Activated effector memory CD4-positive, alpha-beta T cell treated with anti-CD3 and anti-CD28 coated beads, Interleukin-2, amount 50 U/mL, for 16 hours (primary cell): ENCODE measurements at places on chromosomes 7 and 10.

DNA sequence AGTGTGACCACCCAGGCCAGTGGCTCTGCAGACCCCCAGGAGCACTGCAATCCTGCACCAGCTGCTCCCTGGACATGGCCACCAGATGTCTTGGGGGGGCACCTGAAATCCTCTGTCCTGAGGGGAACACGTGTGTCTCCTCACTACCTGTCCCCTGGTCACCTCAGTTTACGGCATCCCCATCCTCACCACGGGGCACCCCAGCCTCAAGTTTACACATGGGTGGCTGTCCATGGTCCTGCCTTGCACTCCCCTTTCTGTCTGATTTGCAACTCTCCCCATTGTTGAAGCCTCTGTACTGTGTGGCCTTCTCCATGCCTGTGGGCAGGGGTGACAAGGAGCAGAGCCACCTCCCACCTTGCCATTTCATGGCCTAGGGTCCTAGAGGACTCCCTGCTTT, 67.2 kb downstream of the RAMP3 start:
- DNase-seq, result no peak

GRCh38 chr10:120789303-120790203, 61.6 kb upstream of the WDR11 start:
- DNase-seq, result no peak

- DNase-seq, result no peak
Measured at GRCh38 chr7:56040730-56041129, 10.5 kb downstream of the PSPH start.

DNA sequence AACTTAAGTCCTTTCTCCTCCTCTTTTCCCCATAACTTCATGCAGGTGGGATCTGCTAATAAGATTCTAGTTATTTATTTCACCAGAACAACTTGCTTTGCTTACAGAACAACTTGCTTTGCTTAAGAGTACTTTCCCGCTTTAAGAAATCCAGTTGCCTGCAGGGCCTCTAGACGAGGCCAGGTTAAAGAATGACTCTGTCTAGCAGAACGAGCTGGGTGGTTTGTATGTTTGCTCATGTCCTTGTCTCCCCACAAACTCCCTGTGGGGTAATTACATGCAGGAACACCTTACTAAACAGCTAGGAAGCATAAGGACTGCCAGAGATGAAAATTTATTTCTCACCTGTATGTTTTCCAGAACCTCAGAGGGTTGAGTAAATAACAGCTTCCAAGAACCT, 8.8 kb upstream of the FZD8 start:
- no peak for DNase-seq

GRCh38 chr7:69208276-69208675, 390.0 kb upstream of the AUTS2 start:
- no peak for DNase-seq

DNA sequence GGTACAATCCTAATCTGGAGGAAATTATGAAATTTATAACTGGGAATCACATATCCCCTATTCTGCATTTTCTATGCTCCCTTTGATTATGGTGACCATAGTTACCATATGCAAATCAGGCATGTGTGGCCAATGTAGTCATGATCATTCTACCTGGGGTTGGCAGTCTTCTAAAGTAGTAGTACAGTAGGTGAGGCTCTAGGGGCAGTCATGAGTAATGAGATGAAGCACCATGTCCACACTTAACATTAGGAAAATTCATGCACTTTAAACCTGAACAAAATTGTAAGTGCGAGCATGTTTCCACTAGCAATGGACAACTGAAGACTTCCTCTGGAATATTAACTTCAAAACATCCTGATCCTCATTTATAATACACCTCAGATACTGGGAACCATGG, 545.9 kb downstream of the SUGCT start:
- DNase-seq, result no peak

DNA sequence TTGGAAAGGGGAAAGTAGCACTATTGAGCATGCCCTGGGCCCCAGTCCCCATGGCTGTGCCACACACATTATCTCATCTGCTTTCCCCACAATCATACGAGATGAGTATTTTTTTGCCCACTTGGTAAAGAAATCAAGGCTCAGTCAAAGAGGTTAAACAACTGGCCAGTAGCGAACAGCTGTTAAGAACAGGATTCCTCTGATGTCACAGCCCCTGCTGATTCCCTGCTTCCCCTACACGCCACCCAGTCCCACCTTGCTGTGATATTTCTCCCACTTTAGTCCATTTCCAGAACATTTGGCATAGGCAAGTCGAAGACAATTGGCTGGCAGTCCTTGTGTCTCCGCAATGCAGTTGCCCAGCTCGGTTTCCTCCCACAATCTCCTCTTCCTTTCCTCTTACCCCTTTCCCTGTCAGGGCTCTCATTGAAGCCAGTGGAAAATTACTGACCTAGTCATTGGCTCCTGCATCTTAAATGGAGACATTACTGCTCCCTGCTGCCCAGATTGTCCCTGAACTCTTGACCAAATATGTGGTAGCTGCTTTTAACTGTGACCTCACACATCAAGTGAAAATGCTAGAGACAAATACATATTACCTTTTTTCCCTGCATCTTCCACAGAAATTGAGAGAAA, 56.5 kb upstream of the EEPD1 start:
- DNase-seq, result no peak

- DNase-seq, result no peak
Measured at GRCh38 chr7:41882256-41882655, 179.4 kb upstream of the INHBA start.

DNA sequence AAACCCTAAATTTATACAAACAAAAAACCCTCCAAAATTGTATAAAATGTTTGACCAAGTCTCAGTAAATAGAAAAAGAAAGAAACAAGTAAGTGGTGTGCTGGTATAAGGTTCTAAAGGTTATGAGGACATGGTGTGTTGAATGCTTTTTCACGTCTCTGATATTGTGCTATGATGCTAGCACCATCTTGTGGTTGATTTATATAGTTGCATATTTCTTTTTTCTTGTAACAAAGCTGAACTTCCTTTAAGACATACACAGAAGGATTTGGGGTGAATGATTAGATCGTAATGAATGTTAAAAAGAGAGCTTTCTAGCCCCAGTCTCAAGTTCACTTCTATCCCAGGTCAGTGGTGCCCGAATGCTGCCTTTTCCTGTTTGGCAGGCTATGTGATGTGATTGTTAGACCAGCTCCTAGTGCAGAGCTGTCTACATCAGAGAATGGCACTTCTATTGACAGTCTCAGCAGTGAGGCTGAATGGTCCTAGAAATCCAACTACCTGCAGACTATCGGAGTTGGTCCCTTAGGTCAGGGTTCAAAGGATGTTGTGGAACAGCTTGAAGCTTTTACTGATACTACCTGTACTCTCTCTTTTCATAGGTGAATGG, 25.0 kb downstream of the VTI1A start:
- no peak for DNase-seq

DNA sequence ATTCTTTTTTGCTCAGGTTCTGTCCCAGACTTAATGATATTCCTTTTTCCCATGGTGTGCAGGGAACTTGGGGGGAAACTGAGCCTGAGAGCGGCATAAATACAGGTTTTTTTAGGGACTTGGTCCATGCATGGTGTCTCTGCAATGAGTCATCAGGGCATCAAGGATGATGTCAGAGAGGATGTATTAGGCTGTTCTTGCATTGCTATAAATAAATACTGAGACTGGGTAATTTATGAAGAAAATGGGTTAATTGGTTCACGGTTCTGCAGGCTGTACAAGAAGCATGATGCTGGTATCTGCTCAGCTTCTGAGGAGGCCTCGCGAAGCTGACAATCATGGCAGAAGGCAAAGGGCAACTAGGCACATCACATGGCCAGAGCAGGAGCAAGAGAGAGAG, 185.4 kb downstream of the RAB11FIP2 start:
- DNase-seq, result no peak

DNA sequence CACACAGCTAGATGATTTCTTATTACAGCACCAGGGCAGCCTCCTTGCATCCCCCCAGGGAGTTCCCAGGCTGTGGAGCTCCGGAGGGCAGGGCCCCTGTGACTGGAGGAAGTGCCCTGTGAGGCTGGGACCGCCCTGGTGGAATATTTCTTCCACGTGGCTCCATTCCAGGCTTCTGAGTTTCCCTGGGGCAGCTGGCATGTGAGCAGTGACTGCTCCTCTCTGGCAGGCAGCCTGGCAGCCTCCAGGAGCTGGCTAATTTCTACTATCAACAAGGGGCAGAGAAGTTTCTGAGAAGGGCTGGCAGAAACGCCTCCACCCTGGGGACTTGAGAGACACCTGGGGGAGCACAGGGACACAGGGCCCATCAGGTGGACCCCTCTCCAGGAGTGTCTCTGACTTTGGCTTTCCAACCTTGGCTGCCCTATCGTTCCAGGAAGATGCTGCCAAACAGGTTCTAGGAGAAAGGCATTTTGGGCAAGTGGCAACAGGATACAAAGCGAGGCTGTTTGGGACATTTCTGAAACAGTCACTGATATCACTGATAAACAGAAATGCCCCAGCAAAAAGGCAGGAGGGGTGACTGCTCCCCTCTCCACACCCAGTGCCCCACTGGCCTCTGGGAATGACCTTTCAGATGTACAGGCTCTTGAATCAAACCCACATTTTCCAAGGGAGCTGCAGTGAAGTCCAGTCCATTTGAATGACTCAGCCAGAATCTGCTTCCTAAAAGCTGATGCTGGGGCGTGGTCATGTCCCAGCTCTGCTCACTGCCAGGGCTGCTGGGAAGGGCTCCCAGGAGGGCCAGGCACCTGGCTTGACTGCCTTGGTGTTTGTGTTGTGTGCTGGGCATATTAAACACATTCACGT, 16.1 kb downstream of the MYOF start:
- DNase-seq, result no peak

GRCh38 chr7:143463556-143463955, 14.1 kb upstream of the TAS2R41 start:
- no peak for DNase-seq

GRCh38 chr7:104206841-104207240, 972 bp downstream of the ORC5 start:
- no peak for DNase-seq

DNA sequence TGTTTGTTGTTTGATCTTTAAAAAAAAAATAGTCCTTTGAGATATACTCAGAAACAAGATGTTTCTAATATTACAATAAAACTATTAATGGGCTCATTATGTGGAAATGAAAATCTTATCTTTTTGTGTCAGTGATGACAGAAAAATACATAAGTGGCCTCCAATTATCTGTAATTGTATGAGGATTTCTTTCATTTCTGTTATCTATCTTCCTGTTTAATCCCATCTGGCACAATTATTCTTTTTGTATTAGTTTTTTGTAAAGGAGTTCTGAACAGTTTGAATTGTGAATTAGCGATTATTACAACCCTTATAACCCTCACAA, 270.8 kb downstream of the BBS9 start:
- no peak for DNase-seq

- no peak for DNase-seq
Measured at GRCh38 chr7:17770710-17771375, 169.5 kb downstream of the SNX13 start.

- DNase-seq, result no peak
Measured at GRCh38 chr7:158028971-158029370, 558.7 kb downstream of the PTPRN2 start.

DNA sequence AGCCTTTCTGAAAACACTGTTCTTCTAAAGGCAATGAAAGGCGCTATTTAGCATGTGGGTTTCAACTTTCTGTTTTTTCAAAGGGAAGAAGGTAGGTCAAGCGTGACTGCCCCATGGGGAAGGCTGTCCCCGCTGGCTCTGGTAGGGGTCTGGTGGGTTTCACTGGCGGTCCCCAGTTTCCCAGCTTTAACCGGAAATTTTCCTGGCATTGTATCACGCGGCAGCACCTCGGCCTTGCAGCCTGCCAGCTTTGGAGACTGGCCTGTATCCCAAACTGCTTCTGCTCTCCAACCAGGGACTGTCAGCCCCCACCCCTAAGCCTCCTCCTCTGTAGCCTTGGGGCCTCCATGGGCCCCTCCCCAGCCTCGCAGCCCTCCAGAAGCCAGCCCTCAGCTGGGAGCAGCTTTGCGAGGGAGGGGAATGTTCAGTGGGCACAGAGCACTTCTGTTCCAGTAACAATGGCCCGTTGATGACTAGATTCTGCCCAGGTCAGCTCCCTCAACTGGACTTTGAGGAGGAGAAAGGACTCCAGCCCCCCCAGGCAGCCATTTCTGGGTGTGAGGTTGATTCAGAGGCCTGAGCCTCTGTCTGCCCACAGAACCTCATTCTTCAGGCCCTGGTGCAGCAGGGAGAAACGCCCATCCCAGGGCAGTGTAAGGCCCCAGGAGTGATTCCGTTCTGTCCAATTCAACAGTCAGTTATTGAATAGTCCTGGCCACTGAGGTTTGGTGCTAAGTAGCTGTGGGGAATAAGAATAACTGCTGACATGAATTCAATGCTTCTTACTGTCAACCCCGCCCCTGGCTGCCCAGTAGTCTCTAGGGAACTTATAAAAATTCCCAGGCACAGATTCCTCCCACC, 17.1 kb downstream of the CHST3 start:
- DNase-seq, result no peak

DNA sequence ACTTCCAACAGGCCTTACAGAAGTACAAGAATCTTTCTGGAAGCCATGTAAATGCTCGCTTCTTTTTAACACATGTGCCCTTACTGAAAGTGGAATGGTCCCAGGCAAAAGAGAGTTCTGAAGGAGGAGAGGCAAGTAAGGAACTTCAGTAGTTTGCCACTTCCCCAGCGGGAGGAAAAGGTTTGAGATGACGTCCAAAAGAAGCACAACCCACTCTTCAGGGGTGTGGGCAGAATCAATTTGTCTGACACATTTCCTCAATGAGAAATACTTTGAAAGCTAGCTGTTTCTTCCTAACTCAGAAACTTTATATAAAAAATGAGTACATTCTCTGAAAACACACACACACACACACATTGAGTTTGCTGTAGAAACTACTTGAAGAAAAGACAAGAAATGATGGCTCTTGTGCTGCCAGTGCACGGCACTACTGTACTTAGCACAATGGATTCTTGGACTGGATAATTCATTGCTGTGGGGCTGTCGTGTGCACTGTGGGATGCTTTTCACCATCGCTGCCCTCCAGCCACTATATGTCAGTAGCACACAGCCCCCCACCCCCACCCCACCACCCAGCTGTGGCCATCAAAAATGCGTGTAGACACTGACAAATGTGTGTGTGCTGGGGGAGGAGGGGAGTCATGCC, 183.0 kb downstream of the SRPK2 start:
- no peak for DNase-seq

DNA sequence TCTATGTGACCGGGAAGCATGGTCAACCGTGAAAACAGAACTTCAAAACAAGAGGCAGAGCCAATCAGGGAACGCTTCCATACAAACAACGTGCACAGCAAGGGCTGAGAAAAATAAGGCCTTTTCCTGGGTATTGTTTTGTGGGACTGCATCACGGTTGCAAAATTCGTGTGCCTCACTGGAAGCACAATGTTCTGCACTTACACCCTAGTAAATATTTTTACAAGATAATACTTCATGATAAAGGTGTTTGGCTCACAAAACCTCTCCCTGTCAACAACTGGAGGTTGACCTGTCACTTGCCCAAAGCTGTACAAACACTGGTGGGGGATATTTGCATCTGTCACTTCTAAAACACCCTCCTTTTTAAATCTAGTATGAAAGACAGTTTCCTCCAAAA, 37.0 kb downstream of the KLF6 start:
- no peak for DNase-seq
